Stimulated activated CD4-positive, alpha-beta T cell treated with anti-CD3 and anti-CD28 coated beads, Interleukin-4, amount 100 ng/mL, for 4 hours (primary cell): ENCODE measurements at places on chromosomes 4 and X.

- DNase-seq = no peak
Measured at GRCh38 chr4:80989921-80990544, 40.5 kb upstream of the BMP3 start.

- no peak for DNase-seq
Measured at GRCh38 chrX:28920153-28920943, 333.1 kb downstream of the IL1RAPL1 start.

- no peak for DNase-seq
Measured at GRCh38 chr4:129446074-129446473, 350.1 kb downstream of the C4orf33 start.

DNA sequence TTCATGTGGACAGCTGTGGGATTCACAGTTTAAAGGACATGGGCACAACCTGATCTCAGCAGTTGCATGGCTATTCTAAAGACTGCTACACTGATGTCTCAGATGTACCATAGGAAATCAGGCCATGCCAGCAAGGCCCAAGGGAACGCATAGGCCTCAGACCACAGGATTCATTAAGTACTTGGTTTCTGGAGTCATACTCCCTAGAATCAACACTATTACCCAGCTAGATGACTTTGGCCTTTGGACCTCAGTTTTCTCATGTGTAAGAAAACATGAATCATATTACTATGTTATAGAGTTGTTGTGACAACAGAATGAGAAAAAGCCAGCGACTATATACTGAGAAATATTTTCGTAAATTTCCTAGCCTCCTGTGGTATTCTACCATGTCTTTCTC is 67.9 kb downstream of the NHS start:
- no peak for DNase-seq

DNA sequence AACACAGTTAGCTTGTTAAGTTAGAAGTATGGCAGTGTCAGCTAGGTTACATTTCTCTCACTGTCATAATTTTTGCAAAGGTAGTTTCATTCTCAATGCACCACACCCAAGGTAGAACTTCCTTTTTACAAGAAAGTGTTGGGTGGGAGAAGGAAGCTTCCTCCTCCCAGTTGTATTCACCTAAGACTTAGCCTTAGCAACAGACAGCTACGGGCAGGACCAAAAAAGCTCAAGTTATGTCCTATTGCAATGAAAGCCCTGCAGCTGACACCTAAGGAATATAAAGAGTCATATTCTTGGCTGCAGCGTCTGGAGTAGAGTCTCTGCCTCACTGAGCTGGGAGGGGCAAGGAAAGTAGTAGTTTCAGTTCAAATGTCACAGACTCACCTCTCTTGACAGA is 25.1 kb upstream of the PRDM8 start:
- peak; percentile 29 for DNase-seq

GRCh38 chr4:162661913-162662312 is 498.1 kb upstream of the FSTL5 start:
- DNase-seq = no peak

DNA sequence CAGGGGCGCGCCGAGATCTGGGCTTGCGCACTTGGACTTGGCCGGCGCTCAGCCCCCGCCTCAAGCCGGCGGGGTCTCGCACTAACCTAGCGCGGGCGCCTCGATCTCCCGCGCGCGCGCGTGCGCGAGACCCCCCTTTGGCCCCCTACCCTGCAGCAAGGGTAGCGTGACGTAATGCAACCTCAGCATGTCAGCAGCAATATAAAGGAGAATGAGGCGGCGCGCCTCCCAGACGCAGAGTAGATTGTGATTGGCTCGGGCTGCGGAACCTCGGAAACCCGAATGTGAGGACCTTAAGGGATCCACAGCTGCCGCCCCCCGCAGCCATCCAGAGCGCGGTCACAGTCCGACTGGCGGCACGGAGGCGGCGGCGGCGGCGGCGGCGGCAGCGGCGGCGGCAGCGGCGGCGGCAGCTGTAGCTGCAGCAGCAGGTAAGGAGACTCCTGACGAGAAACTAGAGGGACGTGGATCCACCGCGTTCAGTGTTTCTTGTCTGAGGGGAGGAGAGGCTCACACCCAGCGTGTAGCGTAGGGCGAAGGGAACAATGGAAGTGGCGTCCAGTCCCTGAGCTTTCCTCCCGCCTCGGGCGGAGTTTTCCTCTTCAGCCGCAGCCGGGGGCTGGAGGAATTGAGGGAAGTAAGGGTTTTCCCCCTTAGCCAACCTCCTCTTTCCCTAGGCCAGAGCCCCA is at the start of the genes SATL1 and ZNF711:
Gene SATL1 (minus strand): TSS at position 19 of the 689 bp plus-strand sequence. CDS start 134,811 bp downstream, outside the sequence.
Gene ZNF711 (plus strand): TSS at position 231 of the 689 bp plus-strand sequence. CDS start 3,582 bp downstream, outside the sequence.
- DNase-seq = peak; percentile 0

GRCh38 chr4:98627531-98628257 is 30.7 kb downstream of the TSPAN5 start:
- DNase-seq = no peak

GRCh38 chrX:152074163-152074562 is 64.2 kb downstream of the MAGEA10 start:
- DNase-seq = no peak

DNA sequence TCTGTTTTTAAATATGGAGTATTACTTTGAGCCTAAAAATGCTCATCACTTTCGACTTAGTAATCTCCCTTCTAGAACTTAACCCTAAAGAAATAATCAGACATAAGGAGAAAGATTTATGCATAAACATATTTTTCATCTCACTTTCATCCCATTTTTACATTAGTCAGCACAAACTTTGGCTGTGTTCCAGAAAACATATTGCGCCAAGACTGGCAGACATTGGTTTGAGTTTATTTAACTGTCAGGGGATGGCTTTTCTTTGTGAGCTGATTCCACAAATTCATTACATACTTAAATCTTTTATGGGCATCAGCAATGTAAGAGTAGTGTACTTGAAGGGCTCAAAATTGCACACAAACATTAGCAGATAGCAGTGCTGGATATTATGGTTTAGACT is 23.7 kb downstream of the MAOA start:
- no peak for DNase-seq

DNA sequence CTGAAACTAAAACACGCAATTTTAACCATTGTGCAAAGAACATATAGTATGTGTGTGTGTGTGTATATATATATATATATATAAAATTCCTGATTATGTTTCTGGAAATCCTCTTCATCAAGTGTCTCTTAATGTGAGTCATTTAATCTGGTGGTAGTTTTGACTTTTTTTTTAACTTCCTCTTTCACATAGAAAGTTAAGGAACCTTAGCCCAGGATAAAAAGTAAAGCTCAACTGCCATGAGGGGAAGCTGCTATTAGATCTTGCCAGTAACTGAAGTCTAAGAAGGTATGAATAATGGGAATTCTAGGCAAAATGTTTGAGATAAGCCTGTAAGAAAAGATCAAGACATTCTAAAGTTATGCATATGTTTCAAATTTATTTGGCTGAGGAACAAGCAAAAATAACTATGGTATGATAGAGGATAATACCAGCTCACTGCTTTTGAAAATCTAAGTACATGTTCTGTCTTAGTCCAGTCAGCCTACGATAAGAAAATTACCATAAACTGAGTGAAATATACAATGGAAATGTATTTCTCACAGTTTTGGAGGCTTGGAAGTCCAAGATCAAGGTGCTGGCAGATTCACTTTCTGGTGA is 757.0 kb downstream of the TRAM1L1 start:
- no peak for DNase-seq

- DNase-seq = no peak
Measured at GRCh38 chr4:3673716-3674478, 92.3 kb upstream of the ADRA2C start.

DNA sequence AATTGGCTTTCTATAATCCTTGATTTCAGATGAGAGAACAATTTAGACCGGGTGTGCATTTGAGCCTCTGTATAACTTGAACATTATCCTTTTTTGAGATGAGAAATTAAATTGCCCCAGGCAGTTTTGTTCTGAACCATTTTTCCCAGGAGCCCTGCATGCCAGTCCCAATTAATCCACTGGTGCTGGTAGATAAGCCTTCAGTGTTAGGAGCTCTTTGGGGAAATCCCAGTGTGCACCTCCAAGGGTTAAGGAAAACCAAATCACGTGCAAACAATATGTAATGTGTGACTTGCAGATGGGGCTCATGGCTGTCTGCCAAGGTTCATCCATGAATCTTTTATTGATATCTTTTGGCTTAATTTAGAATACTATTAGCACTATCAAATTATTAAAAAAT is 43.2 kb downstream of the KIT start:
- DNase-seq = no peak

DNA sequence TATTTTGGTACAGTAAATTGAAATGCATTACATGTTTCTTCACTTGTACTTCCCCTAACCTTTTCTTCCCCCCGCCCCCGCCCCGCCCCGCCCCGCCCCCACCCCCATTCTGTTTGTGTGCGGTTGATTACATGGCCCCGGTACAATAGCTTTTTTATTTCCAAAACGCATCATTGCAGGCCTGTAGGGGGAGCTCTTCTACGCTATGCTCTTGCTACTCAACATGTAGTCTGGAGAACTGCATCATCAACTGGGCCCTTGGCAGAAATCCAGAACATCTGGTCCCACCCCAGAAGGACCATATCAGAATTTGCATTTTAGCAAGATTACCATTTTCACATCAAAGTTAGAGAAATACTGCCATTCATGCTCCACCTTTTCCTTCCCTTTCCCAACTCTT is 333.3 kb upstream of the DDX53 start:
- DNase-seq = no peak

DNA sequence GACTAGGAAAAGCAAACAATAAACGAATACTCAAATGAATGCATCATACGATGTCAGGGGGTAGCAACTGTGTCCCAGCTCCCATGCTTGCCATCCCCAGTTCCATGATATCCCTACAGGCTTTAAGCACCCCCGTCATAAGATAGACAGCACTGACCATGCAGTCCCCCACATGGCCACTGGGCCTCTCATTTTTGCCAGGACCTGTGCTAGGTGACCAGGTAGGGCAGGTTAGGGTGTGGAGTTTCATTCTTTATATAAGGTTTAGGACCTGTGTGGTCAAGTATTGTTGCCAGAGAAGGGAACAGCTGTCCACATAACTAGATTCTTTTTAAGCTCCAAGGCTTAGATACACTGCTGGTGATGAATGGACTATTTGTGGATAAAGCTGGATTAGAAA is 9.7 kb downstream of the PPEF2 start:
- no peak for DNase-seq

GRCh38 chr4:163764569-163764968 is 270.1 kb downstream of the TMA16 start:
- no peak for DNase-seq

- peak; percentile 32 for DNase-seq
Measured at GRCh38 chr4:8200302-8200975, 1.3 kb downstream of the SH3TC1 start.

GRCh38 chr4:66556651-66557278 is 886.5 kb upstream of the EPHA5 start:
- DNase-seq = no peak

GRCh38 chr4:108881190-108881589 is 118.3 kb upstream of the ETNPPL start:
- DNase-seq = no peak

GRCh38 chrX:41596596-41596995 is 92.2 kb upstream of the GPR34 start:
- DNase-seq = no peak

GRCh38 chr4:172654457-172654856 is 514.2 kb upstream of the GALNT7 start:
- no peak for DNase-seq

DNA sequence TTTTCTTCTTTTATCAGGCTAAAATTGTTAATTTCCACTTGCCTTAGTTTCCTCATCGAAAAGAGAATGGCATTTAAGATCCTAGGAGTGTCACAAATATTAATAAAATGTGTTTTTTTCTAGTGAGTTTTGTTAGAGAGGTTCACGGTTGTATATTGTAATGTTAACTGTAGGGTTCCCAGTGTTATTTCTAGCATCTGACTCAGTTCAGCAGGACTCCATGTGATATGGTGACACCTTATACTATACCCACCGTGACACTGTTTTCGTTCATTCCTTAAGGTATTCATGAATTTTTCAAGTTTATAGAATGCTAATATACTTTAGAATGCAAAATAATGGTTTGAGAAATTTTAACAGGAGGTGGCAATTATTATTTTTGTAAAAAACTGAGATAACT is 90.2 kb downstream of the NEUROG2 start:
- DNase-seq = no peak

GRCh38 chr4:133316909-133317308 is 167.8 kb downstream of the PCDH10 start:
- DNase-seq = no peak

DNA sequence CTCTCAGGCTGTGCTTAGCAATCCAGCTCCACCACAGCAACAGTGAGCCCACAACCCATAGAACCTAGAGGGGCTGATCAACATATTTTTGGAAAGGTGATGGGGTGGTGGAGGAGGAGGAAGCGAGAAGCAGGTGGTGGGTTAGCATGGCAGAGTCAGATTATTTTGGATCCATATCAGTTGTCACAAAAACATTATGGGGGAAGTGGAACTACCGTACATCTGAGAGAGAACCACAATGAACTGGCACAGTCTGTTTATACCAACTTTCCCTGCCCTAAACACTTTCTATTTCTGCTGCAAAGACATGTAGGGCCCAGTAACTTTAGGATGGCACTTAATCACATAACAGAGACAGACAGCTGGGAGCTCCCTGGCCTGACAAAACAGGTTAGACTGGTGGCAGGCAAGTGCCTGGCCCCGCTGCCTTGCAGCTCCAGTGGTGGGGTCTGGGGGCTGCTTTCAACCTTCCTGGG is 4.3 kb downstream of the SLC9A7 start:
- DNase-seq = no peak

GRCh38 chr4:2831611-2832308 is 11.9 kb upstream of the ADD1 start:
- no peak for DNase-seq

GRCh38 chrX:45261005-45261404 is 60.3 kb upstream of the DIPK2B start:
- DNase-seq = no peak

DNA sequence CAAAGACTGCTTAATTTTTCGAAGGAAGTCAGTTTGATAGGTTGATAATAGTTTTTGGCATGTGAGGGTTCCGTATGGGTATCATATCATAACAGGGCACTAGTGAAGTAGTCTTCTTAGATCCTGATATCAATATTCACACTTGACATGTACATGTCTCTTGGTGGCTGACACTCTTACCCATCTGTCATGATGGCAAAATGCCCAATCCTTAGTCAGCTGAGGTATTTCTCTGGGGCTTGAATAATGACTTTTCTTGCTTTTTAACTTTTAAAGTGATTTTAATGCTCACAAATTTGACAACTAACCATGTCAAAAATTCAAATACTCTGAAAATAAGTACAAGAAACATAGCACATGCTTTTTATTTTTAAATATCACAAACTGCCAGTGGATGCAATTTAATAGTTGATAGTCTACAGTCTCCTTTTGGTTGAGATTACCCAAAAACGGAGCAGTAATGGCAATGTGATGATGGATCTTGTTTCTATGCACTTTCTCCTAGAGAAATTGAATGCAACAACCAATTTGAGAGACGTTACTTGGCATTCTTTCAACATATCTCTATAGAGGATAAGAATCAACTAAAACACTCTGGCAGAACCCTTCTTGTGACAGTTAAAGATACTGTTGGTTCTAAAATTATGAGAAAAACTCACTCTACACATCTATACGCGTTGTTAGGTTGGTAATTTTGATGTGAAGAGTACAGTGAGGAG is 552.9 kb upstream of the PABPC4L start:
- DNase-seq = no peak
